ENCODE measurements at places on chromosomes 7 and 10. TPM values are rescaled to one million over a fixed set of nuclear protein-coding genes. Genes with fewer than 3 reads are reported as not detected.

GRCh38 chr7:108370616-108371015, 85.6 kb downstream of the NRCAM start:
- DNase-seq: no peak

ACTL6B gene
- polyA plus RNA-seq: not detected

- DNase-seq: no peak
These were observed 33.5 kb upstream of the ENO4 start for GRCh38 chr10:116815641-116816415.

- no peak for DNase-seq
These were observed 81.8 kb upstream of the CTTNBP2 start for GRCh38 chr7:117955046-117955445.

GRCh38 chr10:129883626-129884397, 80.3 kb downstream of the EBF3 start:
- DNase-seq: no peak

DNA sequence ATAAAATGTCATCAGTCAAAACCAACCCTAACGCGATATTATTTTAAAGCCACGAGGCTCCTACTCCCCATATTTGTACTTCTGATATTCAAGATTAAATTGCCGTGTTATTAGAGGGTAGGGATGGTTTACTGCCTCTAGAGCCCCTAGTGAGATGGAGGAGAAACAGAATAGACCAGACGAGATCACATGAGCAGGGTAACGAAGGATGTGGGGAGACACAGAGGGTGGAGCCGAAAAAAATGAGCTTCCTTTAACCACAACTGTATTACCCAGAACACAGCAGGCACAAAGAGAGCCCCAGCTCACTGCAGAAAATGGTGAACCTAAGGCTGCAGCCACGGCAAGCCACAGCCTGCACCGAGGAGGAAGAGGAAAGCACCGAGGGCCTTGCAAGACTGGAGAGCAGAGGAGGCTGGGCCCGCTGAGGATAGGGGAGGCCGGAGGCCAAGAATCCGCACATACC, 14.3 kb downstream of the ZC3HAV1 start:
- DNase-seq: no peak

DNA sequence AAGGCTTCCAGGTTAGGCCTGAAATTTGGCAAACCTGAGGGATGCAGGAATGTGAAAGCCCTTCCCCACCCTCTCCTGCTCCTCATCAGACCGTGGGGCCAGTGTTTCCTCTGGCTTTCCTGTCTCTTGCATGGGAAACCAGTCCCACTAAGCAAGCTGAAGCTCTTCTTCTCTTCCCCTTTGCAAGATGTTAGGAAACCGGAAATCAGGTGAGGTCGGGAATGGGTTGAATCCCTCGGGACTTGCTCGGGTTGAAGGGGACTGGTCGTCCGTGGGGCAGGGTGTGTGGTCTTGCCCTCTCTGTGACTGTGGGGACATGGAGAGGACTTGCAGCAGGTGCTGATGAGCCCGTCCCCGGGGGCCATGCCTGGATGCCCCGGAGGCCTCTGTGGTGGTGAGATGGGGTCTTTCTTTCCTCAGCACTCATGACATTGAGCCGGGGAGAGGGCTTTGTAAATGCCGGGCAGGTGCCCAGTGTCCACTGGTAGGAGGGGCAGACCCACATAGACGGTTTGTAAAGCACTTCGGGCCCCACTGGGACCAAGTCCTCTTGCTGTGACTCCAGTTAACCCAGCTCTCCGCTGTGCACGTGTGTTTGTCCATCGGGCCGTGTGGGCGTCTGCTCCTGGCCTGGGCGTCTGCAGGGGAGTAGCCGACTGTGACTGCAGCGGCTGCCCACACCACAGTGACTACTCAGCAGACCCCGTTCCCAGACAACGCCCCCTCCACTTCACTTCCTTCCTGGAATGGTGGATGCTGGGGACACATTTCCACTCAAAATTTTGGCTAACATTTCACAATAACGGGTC, 373.9 kb downstream of the GLRX3 start:
- DNase-seq: no peak

DNA sequence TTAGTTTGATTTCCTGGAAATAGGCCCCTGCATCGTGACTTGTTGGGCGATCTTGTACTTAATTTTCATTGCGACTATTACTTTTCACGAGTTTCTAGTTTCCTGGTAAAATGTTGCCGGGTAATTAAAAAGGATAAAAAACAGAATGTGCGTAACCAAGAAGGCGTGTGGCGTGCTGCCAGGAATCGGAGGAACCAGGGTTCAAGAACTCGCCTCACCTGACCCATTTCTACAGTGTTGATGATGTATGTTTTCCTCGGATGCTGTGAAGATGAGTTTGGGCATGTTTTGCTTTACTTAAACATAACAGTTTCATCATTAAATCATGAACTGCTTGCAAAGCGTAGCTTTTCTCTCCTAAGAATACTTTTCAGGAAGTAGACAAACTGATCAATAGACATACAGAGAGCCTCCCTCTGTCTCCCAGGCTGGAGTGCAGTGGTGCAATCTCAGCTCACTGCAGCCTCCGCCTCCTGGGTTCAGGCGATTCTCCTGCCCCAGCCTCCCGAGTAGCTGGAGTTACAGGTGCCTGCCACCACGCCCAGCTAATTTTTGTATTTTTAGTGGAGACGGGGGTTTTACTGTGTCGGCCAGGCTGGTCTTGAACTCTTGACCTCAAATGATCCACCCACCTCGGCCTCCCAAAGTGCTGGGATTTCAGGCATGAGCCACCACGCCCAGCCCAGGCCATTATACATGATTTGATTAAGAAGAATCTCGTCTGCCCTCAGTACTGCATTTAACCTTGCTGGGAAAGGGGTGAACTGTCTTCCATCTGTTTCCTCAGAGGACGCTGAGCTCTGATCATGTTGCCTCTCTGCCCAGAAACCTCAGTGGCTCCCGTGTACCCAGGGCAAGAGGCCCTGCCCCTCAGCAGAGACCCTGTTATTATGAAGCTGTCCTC, 9.1 kb downstream of the FOXK1 start:
- no peak for DNase-seq

LHFPL3 gene
- polyA plus RNA-seq: 10.0 TPM

DNA sequence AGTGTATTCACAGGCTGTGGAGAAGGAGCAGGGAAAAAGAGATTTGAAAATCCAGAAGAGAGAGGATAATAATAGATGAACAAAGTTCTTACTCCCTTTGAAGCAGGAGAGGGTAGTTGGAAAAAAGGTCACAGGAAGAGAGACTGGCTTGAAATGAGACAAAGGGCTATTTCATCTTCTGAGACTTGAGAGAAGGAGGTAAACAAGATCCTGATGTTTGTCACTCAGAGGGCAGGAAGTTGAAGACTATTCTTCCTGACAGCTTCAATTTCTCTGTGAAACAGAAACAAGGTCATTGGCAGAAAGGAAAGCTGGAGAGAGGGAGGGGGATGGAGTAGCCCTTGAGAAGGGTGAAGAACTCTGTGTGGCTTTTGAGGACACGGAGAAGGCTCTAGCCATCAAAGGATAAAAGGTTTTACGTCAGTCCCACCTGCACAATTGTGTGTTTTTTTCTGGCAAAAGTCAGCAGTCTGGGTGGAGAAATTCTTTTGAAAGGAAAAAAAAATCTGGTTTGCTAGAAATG, 216.1 kb upstream of the STEAP4 start:
- DNase-seq: no peak

- DNase-seq: no peak
These were observed 34.3 kb downstream of the NAPEPLD start for GRCh38 chr7:103114576-103115008.

CHST12 gene
- polyA plus RNA-seq: 8.9 TPM

AS3MT gene
- 21.8 TPM for polyA plus RNA-seq

OPN1SW gene
- 2.2 TPM for polyA plus RNA-seq

DNA sequence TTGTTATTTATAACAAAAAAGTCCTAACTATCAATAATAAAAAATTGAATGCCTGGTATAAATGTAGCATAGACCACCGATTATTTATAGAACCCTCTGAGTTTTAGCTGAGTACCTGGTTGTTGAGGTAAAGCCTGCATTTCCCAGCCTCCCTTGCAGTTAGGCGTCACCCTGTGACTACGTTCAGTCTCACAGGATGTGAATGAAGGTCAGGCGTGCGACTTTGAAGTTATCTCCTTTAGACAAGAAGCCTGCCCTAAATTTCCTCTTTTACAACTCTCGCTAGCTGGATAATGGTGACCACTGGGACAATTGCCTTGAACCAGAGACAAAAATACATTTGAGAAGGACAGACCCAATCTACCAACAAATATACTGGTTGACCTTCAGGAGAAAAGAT, 67.5 kb upstream of the TES start:
- no peak for DNase-seq

DNA sequence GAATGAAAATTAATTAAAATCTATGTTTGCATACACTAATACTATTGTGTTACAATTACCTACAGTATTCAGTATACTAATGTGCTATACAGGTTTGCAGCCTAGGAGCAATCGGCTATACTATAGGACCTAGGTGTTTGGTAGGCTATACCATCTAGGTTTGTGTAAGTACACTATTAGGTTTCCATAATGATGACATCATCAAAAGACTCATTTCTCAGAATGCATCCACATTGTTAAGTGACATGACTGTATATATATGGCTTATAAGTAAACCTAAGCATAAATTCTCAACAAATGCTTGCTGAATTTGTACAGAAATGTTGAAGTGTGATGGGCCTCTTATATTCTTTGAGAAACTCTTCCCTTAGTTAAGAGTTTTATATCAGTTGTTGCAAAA, 206.5 kb upstream of the ZWINT start:
- DNase-seq: no peak

GRCh38 chr10:120650705-120651399, 193.8 kb downstream of the PLPP4 start:
- DNase-seq: no peak

GRCh38 chr10:21626457-21627161, 92.6 kb downstream of the MLLT10 start:
- DNase-seq: no peak

CCDC186 gene
- polyA plus RNA-seq: 33.9 TPM

DNA sequence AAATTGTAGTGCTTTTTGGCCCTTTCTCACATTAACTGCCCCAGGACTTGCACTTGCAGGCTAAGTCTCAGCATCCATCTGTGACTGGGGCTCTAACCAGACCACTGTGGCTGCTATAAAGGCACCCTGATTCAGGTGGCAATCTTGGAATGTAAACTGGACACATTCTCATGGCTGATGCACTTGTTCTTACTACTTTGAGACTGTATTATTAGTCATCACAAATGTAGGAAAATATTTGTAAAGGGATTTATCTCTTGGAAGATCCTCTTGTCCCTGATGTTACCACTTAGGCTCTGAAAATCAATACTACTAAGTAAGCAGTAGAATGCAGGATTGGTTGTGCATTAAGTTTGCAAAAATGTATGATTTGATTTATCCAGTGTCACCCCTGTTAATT, 25.0 kb downstream of the PDE1C start:
- DNase-seq: no peak

- no peak for DNase-seq
These were observed 18.1 kb upstream of the ZC3HAV1 start for GRCh38 chr7:139127648-139128047.
